ENCODE measurements at places on chromosomes 6 and 20.

GRCh38 chr6:27477318-27478013 lies 4.6 kb upstream of the ZNF184 start:
- no peak for DNase-seq

DNA sequence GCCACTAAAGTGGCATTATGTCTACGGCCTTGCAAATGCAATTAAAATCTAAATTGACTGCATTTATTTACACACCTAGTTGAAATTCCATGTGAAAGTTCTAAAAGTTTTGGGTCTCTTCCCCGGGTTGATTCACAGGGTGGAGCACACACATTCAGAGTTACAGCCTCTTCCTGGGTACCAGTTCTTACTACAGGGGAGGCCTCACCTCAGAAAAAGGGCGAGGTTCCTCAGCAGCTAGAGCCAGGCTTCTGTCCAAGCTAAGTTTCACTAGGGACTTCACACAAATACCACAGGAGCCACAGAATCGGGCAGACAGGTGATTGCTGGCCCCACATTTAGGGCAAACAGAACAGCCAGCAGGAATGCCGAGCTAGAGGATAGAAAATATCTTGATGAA lies 52.7 kb downstream of the DZANK1 start:
- DNase-seq: no peak

DNA sequence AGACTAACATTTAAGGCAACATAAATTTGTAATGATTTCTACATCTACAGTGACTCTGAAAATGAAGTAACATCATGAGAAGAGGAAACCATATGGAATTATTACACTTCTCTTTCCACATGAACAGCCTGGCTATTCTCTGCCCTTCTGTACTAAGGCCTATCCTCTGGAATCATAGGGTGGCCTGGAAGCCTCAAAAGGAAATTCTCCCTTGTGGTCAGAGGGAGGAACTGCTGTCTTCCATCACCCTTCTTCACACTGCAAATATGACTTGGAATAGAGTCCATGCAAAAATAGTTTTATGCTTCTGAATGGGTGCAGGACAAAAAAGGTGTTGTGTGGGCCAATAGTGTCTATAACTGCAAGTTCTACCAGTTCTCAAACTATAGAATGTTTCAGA lies 44.6 kb upstream of the SH3BGRL2 start:
- DNase-seq: no peak

DNA sequence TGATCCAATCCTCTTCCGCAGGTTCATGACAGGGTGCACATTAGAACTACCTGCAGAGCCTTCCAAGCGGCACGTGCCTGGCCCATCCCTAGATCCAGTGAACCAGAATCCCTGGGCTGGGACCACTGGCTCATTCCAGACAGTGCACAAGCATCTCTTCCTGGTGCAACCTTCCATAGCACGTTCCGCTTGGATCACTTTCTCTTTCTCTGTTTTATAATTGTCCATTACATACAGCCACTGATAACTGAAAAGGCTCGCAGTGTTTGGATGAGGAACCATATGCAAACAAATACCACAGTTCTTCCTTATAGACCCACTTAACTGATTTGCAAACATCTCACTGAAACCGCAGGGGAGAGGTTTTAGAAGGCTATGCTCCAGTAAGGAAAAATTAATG lies 59.6 kb upstream of the DDR1 start:
- no peak for DNase-seq

DNA sequence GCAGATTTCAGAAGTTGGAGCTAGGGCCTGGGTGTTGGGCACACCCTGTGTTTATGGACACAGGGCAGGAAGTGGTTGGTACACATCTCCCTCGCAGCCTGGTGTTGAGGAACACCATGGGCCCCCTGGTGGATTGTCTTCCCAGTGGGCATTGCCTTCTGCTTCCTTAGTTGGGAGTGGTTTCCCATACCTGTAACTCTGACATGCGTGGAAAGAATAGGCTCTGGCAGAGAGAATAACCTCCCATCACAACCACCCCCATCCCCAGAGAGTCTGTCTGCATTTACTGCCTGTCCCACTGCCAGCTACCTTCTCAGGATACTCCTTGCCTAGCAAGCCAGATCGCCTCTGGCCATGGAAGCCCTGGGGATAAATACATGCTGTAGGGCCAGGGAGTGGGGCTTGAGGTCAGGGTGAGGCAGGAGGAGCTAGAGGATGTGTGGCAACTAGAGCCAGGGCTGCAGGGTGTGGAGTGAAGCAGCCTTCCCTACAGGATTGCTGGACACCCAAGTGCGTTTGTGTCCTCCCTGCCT lies 14.7 kb downstream of the LRRC73 start:
- no peak for DNase-seq

DNA sequence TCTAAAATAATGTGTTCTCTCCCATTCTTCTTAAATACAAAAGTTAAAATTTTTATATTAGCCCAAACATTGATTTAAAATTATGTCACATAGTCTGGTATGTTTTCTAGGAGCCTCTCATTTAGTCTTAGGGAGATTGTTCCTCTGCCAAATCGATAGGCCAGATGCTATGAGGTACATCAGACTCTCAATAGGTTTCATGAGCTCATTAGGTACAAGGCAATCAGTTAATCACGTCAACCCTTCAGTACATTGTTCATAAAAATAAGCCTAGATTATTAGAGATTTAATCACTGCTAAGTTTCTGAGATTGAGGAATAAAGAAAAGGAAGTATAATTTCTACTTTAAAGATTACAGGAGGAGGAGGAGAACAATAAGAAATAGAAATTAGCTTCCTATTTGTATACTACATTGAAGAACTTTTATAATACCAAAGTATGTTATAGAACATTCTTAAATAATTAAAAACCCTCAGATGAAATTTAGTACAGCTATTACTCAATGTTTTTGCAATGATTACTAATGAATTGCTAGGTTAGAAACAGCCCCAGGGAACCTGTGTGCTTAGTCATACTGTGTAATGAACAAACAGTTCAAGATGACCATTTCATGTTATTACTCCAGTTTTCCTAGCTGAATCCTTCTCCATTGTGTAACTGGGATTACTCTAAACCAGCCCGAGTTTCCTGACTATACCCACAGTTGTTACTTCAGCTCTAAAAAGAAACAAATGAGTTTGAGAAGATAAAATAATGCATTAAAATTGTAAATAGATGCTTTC lies 117.0 kb downstream of the BMP5 start:
- DNase-seq: no peak

DNA sequence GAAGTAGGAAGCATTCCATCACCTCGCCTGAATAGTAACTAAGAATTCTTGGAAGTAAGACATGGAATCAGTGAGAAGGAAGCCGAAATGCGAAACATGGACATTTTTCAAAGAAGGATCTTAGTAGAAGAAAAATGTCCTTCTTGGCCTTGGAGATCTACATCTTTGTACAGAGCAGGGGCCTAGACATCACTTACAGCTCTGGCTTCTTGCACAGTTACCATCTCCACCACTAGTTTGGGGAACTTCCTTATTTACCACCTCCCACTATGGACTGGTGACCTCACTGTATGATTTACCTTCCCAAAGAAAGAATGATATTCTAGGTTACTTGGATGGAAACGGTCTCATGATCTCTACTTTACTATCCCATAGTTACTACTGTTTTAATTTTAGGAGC lies 15.7 kb downstream of the CASS4 start:
- no peak for DNase-seq

Data from stimulated activated CD8-positive, alpha-beta memory T cell treated with anti-CD3 and anti-CD28 coated beads, Interleukin-2, amount 100 ng/mL, for 1 hour (primary cell).